ENCODE measurements at places on chromosomes 3 and 15.

GRCh38 chr3:110397115-110397514 is 674.5 kb upstream of the NECTIN3 start:
- no peak for DNase-seq

DNA sequence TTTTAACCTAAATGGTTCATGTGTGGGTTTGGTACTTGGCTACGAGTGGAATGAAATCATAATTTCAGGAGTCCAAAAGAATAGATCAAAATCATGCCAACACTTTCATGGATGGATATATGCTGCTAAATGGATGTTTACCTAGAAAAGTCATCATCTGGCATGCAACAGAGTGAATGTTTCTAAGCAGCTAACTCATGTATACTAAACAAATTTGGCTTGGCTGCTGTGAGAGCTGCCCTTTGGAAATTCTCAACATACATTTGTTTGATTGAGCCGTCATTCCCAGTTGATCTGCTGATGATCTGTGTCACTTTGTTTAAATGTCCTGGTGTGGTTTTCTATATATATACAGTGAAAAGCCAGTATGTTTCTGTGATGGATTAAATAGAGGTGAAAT is 263.3 kb downstream of the MECOM start:
- DNase-seq, result no peak

- DNase-seq, result no peak
Observed at GRCh38 chr3:41104147-41104546, 95.2 kb upstream of the CTNNB1 start.

DNA sequence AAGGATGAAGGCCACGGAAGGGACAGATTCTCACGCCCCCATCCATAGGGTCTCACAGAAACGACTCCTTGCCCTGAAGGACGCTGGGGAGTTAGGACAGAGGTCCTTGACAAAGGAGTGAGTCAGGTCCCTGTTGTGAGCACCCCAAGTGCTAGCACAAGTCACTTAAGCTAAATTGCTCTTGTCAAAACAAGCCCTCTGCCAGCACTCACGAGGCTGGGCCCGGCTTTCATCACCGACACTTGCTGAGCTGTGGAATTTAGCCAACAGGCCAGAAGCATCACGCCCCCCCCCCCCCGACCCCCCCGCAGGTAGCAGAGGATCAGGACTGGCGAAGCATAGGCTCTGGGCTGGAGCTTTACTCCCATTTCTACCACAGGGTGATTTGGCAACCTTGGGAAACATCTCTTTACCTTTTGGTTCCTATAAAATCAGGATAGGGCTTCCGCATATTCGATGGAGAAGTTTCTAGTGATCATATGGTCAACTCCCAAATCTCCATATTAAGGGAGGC is 75.4 kb downstream of the ADCY5 start:
- no peak for DNase-seq

DNA sequence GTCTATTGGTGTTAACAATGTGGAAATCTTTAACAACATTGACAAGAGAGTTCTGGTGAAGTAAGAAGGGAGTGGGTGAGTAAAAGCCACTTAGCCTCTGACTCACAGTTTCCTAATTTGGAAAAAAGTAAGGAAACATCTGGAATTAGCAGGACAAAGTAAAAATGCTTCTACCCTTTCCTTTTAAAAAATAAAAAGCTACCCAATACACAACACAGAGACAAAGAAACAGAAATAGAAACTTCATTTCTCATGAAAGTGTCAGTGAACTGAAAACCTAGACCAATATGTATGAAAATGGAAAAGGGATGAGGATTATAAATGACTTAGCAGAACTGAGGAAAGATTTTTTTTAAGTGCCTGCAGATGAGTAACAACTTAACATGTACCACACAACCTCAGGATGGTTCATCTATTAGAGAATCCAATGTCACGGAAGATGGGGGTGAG is 65.4 kb downstream of the SSR3 start:
- DNase-seq, result no peak

DNA sequence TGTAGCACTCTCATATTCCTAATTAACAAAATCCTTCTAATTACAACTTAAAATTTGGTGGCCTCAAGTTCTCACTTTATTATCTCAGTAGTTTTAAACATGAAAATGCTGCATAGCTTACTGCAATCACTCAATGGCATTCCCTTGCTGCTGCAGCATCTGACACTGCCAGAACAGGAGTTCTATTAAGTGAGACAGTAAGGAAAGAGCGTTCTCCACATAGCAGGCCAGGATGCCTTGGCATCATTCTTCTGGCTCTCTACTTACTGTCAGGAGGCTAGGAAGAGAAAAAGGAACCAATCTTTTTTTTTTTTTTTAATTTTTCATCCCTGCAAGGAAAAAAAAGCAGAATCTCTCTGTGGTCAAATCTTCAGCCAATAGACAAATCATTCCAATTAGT is 3.2 kb downstream of the CNBP start:
- DNase-seq, result no peak

- DNase-seq, result no peak
Observed at GRCh38 chr15:88202231-88202630, 54.3 kb downstream of the NTRK3 start.

- no peak for DNase-seq
Observed at GRCh38 chr15:92528736-92529135, 126.8 kb downstream of the FAM174B start.

DNA sequence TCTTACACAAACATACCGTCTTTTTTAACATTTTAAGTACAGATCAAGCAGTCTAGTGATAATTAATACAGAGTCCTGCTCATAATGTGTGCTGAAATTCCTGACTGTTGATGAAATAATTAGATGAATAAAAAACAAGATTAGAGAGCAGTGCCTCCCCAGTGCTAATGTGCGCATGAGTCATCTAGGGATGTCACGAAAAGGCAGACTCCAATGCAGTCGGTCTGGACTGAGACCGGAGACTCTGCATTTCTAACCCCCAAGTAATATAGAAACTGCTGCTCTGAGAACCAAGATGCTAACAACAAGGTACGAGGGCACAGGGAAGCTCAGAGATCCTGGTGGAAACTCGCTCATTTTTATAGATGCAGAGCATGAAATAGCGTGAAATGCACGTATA is 61.4 kb downstream of the COL8A1 start:
- no peak for DNase-seq

DNA sequence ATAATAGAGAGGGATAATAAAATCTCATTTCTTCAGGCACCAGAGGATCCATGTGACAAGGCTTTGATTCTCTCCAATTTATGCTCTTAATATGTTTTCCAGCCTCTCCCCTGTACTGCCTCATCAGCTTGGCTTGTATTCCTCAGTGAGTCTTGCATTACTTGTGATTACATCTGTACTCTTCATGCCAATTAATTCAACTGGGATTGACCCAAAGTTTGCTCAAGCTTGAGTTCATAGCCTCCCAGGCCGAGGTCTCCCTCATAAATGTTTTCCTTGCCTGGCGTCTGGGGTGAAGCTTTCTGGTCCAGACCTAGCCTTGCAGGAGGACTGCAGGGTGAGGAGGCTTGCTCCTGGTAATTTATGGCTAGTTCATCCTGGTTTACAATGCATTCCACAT is 146.9 kb downstream of the CHST2 start:
- no peak for DNase-seq

DNA sequence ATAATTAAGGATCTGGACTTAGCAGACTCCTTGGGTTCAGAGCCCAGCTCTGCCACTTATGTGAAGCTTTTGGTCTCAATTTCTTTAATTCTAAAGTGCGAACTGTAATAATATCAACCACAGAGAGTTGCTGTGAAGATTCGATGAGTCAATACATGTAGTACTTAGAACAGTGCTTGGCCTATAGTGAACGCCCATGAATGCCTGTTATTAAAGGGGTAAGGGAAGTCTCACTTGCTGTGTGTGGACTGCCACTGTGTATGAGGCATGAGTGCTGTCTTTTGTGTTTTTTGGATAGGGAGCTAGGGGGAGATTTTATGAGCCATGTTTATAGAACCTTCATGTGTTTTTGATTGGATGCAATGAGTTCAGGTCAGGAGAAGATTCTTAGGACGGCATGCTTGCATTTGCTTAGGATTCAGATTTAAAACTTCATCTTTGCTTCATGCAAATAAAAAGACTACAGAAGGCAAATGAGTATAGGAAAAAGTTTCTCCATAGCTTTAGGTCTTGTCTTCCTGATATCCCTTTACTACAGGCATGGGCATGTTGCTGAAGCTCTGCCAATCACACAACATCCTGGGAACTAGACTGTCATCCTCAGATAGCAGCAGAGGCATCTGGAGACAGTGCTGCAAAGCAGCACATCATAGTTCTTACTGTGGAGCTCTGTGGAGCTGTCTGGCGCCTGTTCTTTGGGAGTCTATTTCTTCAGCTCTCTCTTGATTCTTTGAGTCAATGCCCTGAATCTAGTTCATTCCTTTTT is 50.0 kb downstream of the PLS1 start:
- DNase-seq, result no peak

DNA sequence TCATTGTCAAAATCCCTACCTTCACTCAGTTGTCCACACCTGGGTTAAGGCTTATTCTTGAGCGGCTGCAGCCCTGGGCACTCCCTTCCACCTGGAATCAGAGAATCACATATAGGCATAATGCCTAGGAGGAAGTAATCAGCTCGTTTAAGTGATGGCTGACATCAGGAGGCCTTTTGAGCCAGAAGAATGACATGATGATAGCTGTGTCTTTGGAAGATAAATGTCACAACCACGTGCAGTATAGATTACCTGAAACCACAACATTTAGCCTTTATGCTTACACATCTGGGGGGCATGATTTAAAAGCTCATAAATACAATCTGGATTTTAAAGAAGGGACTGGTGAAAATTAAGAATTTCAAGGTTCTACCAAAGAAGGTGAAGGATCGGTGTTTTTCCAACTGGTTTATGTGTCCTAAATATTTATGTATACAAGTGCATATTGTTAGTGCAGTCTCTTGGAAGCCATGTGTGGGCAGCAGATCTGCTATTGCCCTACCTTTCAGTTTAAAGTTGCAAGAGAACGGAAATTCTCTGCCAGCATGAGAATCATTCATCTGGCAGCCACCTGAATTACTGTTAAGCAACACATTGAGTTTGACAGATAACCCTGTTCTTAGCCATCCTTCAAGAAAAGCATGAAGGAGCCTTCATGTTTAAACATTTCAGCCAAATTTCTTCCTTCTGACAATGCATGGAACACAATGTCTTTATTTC is 163.4 kb upstream of the NR2E3 start:
- no peak for DNase-seq

GRCh38 chr3:150429767-150430671 is 21.9 kb downstream of the TSC22D2 start:
- DNase-seq, result no peak
